ENCODE measurements at places on chromosomes 5 and 9. TPM values are rescaled to one million over a fixed set of nuclear protein-coding genes. Genes with fewer than 3 reads are reported as not detected.

The ADAMTS13 gene
- total RNA-seq: 1.1 TPM

The ARRDC1 gene
- 21.8 TPM for total RNA-seq

The OR1Q1 gene
- not detected for total RNA-seq

The EGFL7 gene
- 532 TPM for total RNA-seq

The ADRA1B gene
- total RNA-seq: not detected

The NMUR2 gene
- total RNA-seq: not detected

The FBP1 gene
- total RNA-seq: 6.8 TPM

The PPP1R2B gene
- not detected for total RNA-seq

The PDGFRB gene
- 0.97 TPM for total RNA-seq

The IFNA21 gene
- total RNA-seq: not detected

The CD14 gene
- total RNA-seq: 1.2 TPM

The NCS1 gene
- 28.1 TPM for total RNA-seq

The IFNK gene
- not detected for total RNA-seq

The PLPP7 gene
- 0.46 TPM for total RNA-seq
